Activated CD4-positive, alpha-beta T cell treated with anti-CD3 and anti-CD28 coated beads for 36 hours (primary cell): ENCODE measurements at places on chromosomes 5 and 9.
A peak's percentile ranks its signal among the peaks of the same experiment; 100 is the strongest.

- H3K27me3 ChIP-seq: no peaks in the 10 kb centered on the region
- peak; percentile 52 for DNase-seq
- peaks cover 18% of the 10 kb centered on the region for H3K36me3 ChIP-seq
- peaks cover 38% of the 10 kb centered on the region for H3K4me1 ChIP-seq
Measured at GRCh38 chr5:146447734-146448380, 724 bp downstream of the TCERG1 start.

DNA sequence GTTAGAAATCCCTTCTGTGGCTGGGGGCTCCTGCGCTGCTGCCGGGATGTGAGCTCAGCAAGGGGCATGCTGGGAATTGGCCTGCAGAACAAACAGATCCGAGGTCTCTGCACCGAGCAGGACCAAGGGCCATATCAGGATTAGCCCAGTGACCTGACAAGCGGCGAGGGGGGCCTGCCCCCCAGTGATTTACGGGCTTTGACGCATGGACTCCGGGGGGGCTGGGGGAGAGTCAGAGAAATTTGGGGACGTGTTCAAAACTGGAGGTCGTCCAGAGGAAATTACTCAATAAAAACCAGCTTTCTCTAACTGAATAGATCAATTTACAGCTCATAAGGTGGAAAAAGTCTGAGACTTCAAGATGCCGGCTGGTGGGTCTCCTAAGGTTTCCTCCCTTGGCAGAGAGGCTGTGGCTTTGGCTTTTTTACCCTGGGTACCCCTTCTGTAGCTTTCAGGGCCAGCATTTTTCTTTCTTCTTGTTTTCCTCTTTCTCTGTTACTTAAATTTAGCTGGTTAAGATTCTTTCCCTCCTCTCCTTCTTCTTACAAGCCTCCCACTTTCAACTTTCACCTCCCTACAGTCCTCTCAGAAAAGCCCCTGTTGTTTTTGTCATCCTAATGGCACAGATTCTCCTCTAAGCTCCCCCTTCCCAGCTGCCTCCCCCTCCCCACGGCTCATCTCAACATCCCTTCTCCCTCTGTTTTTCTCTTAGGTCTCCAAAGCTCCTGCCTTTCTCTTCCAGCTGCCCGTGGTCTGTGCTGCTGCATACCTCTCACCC is 551.0 kb downstream of the CCDC171 start:
- H3K27me3 ChIP-seq: no peaks in the 10 kb centered on the region
- no peak overlapping the region for H3K27ac ChIP-seq
- H3K4me1 ChIP-seq: no peaks in the 10 kb centered on the region
- no peaks in the 10 kb centered on the region for H3K36me3 ChIP-seq
- no peak for DNase-seq

- peaks cover 72% of the 10 kb centered on the region for H3K27me3 ChIP-seq
- H3K27ac ChIP-seq: no peak overlapping the region
- H3K36me3 ChIP-seq: peaks cover 5% of the 10 kb centered on the region
- H3K4me1 ChIP-seq: peaks cover 12% of the 10 kb centered on the region
Measured at GRCh38 chr9:126980231-126980630, 65.6 kb downstream of the RALGPS1 start.

- peaks cover 18% of the 10 kb centered on the region for H3K4me1 ChIP-seq
- no peak overlapping the region for H3K4me3 ChIP-seq
- no peak for DNase-seq
- H3K27me3 ChIP-seq: no peaks in the 10 kb centered on the region
- H3K27ac ChIP-seq: no peak overlapping the region
Measured at GRCh38 chr5:159218595-159219023, 9.3 kb upstream of the RNF145 start.

GRCh38 chr9:125910286-125910685 is 163.1 kb downstream of the PBX3 start:
- H3K36me3 ChIP-seq: no peaks in the 10 kb centered on the region
- H3K4me3 ChIP-seq: no peak overlapping the region
- no peaks in the 10 kb centered on the region for H3K27me3 ChIP-seq
- no peak for DNase-seq
- H3K27ac ChIP-seq: no peak overlapping the region

- no peak overlapping the region for H3K4me3 ChIP-seq
- H3K27ac ChIP-seq: no peak overlapping the region
- H3K4me1 ChIP-seq: no peaks in the 10 kb centered on the region
- peaks cover 9% of the 10 kb centered on the region for H3K27me3 ChIP-seq
Measured at GRCh38 chr9:88664773-88665172, 129.8 kb downstream of the NXNL2 start.

DNA sequence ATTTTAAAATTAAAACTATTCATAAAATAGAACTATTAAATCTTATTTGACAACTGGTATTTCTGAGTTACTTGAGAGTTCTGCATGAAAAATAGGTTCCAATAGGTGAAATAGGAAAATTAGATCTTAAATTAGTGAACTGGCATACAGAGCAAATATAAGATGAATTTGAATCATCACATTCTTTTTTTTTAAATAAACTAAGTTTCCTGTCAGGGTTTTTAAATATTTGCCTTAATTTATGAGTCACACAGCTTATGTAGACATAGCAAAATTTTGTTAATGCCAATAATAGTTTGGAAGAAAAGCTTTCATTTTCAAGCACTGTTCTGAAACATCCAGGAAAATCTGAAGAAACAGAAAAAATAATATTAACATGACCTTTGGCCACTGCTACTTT is 311.7 kb upstream of the HAPLN1 start:
- H3K4me3 ChIP-seq: no peak overlapping the region
- no peak overlapping the region for H3K27ac ChIP-seq
- H3K27me3 ChIP-seq: no peaks in the 10 kb centered on the region
- H3K36me3 ChIP-seq: no peaks in the 10 kb centered on the region

DNA sequence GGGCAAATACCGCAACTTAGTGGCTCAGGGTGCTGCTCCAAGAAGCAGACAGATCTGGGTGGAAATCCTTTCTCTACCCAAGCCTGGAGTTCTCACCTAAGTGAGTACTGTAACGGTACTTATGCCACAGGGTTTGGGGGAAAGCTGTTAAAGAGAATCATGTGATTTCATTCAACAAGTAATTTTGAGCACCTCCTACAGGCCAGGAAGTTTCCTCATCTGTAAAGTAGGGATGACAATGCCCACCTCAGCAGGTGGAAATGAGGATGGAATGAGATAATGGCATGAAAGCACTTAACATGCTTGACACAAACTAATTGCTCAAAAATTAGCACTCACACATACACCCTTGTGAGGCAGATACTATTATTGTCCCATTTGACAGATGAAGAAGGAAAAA is 114.1 kb downstream of the JAKMIP2 start:
- DNase-seq: no peak
- H3K36me3 ChIP-seq: no peaks in the 10 kb centered on the region
- no peaks in the 10 kb centered on the region for H3K4me1 ChIP-seq
- H3K4me3 ChIP-seq: no peak overlapping the region
- no peak overlapping the region for H3K27ac ChIP-seq
